ENCODE measurements at places on chromosomes 1 and 21.

GRCh38 chr1:110003747-110004428 is 19.3 kb downstream of the AHCYL1 start:
- DNase-seq = peak; percentile 42

DNA sequence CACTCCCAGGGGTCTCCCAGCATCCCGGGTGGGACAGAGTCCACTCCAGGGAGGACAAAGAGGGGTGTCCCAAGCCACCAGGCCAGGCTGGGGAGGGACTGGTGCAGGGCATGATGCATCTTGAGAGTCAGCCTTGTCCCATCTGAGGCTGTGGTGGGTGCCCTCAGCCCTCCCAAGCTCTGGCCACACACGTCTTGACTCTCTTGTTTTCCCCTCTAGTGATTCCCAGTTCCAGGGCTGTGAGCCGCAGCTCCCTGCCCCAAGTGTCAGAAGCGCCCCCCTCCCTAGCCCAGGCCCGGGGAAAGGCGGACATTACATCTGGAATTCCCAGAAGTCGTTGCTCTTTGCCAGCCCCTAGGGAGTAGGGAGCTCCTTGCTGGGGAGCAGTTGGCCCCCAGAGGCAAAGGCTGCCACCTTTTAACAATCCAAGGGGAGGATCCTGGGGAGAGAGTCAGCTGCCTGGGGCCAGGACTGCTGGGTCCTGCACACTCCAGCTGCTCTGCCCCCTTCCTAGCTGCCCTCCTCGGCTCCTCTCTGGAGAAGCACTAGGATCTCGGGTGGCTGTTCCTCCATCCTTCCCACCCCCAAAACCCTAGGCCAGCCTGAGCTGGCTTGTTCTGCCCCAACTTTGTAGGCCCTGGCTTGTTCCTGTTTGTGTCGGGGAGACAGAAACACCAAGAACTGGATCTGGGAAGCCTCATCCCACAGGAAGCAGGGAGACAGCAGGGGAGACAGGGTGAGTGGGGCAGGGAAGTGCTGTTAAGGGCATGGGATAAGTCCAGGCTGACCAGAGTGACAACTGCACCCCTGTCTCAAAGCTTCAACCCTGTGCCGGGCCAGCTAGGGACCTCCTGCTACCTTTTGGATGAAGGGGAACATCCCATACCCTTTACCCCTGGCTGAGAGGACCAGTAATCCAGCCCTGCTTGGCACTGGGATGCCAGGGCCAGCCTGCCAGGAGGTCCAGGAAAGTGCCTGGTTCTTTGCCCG is 3.2 kb upstream of the PTPN7 start:
- DNase-seq = no peak

DNA sequence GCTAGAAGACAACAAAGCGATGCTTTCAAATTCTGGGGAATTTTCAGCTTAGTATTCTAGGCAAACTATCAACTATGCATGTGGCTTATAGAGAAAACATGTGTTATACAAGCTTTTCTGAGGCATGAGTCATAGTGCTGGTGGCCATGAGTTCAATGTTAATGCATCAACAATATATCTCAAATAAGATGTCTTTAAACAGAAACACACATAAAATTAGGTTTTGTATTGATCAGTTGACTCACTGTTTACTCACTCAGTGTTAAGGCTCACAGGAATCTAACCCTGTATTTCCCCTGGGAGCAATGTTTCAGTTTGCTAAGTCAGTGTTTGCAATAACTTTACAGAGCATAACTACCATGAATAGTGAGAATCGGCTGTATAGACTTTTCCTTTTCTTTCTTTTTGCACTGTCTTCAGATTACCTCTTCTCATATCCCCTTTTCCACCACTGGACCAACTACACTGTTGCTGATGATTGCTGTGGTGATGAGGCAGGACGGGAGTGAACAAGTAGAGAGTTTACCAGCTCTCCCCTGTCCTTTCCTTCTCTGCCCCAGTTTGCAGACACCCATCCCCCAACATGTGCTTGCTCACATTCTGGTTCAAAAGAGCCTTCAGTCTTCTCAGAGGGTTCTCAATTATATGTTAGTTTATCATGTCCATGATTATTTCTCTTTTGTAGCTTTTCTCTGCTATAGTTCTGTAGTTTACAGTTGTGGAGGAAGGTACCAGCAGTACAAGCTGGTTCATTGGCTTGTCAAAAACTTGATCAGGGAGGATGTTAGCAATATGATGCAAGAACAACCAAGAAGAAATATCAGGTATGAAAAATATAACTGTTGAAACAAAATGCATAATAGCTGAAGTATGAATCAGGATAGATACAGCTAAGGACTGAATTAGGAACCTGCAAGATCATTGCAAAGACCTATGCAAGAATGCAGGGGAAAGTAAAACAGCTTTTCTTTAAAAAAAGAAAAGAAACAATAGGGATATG is 23.9 kb downstream of the CD2 start:
- DNase-seq = no peak

DNA sequence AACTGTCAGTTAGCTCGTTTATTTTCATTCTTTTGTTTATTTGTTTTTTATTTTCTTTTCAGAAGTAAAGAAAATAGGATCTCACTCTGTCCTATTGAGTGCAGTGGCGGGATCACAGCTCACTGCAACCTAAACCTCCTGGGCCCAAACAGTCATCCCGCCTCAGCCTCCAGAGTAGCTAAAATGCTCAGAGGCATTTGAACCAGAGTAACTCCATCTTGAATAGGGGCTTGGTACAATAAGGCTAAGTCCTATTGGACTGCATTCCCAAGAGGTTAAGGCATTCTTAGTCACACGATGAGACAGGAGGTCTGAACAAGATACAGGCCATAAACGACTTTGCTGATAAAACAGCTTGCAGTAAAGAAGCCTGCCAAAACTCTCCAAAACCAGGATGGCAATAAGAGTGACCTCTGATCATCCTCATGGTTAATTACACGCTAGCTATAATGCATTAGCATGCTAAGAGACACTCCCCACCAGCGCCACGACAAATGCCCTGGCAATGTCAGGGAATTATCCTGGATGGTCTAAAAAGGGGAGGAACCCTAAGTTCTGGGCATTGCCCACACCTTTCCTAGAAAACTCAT is 13.1 kb upstream of the COP1 start:
- DNase-seq = no peak

DNA sequence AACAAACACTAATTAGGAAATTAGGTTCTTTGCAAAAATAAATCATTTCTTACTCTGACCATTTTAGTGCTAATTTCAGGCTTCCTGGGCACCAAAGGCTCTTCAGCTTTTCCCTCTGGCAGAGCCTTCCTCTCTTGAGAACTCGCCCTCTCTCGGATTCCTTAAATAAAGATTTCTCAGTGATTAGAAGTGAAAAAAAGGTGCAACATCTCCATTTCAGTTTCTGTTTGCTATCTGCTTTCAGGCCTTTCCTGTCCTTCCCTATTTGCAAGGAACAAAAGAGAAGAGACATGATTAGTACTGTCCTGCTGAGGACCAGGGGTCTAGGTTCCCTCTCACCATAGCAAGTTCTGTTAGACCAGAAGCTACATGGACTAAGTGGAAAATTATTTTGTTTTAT is 27.8 kb upstream of the CACYBP start:
- DNase-seq = no peak

- DNase-seq = no peak
Observed at GRCh38 chr1:158979229-158979628, 30.5 kb upstream of the IFI16 start.

- DNase-seq = no peak
Observed at GRCh38 chr21:41794600-41794999, 27.7 kb upstream of the RIPK4 start.

- DNase-seq = no peak
Observed at GRCh38 chr1:52658795-52659194, 25.8 kb downstream of the SHISAL2A start.

DNA sequence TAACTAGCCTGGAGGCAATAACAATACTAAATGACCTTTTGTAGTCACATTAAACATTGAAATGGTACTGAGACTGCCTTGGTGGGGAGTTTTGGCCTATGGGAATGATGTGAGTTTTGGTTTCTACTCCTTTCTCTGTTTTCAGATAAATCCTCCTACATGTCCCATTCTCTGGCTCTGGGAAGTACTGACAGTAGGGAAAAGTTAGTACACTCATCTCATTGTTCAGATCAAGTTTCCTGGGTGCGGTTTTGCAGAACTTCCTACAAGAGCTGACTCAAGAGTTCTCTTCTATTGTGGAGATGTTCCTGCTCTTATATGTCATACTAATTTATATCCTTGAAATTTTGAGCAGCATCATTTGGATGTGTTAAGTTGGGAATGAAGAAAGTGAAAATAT is 74.2 kb upstream of the MACF1 start:
- DNase-seq = no peak

DNA sequence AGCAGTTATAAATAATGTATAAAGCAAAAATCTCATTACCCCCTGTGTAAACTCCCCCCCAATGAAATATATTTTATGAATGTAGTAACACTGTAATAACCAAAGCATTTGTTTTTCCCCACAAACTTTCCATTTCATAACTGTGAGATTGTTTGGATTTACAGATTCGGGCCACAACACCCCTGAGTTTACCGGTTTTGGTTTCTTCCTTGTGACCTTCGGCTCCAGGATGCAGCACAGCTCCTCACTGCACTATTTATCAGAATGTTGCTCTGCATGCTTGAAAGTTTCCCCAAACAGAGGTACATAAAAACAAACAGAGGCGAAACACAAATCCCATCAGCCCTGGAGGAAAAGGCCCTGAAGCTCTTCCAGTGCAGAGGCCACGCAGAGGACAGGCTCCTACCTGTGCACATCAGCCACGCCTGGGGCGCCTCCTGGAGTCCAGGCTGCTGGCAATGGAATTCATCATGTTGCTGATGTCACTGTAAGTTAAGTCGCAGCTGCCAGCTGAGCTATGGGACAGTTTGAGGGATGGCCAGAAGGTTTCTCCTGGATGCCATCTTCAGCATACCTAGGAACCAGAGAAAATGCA is 122.0 kb downstream of the LMO4 start:
- DNase-seq = no peak

DNA sequence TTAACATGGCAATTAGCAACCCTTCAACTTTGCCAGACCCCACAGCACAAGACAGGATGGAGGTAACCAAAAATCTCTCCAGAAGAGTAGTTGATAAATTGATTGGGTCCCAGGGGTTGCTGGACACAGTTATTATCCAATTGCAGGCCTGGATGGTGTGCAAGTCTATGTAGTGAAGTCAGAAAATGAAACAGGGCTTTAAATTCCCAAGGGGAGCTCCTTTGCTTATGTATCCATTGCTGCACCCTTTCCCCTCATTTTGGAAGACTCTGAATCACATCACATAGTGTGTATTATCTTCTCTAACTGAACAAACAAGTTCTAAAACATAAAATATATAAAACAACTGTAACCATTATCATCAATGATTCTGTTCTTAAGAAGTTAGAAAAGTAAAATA is 550.2 kb downstream of the LMO4 start:
- DNase-seq = no peak

- no peak for DNase-seq
Observed at GRCh38 chr1:247115545-247115944, 11.4 kb upstream of the ZNF669 start.

GRCh38 chr1:159008744-159009188 is 941 bp upstream of the IFI16 start:
- DNase-seq = peak; percentile 12

- DNase-seq = no peak
Observed at GRCh38 chr21:26522704-26523103, 50.4 kb downstream of the CYYR1 start.

DNA sequence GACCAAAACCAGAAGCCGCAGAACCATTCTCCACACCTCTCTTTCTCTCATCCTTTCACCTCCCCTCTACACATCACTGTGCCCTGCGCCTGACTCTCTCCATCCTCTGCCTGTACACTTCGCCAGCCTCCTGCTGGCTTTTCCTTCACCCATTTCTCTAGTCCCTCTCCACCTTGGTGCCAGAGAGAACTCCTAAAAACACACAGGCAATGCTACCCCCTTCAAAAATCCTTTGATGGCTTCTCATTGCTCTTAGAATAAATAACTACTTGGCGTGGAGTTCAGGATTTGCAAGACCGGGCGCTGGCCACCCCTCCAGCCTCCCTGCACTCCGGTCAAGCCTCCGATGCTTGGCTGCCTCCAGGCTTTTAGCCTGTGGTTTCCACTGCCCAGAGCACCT is 8.6 kb downstream of the CRABP2 start:
- no peak for DNase-seq

DNA sequence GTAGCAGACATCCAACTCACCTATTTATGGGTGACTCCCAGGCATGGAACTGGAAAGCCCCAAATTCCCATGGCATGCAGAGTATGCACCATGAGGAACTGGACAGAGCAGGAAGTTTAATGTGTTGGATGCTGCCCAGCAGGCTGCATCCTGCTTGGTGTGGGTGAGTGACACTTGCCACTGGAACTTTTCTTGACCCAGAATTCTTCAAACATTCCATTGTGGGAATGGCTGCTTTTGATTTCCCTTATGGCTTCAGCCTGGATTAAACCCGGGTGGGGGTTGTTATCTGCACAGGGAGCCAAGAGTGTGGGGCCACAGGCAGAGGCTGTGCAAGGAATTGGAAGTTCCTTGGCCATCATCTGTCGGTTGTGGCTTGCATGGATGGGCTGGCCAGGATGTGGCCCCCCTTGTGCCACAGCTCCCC is 26.9 kb upstream of the BACE2 start:
- no peak for DNase-seq

GRCh38 chr1:233440951-233441401 is 113.5 kb downstream of the MAP3K21 start:
- peak; percentile 61 for DNase-seq

GRCh38 chr21:43971201-43971991 is 40.7 kb upstream of the TRAPPC10 start:
- no peak for DNase-seq

- DNase-seq = no peak
Observed at GRCh38 chr1:171142416-171143385, 42.4 kb upstream of the FMO2 start.

DNA sequence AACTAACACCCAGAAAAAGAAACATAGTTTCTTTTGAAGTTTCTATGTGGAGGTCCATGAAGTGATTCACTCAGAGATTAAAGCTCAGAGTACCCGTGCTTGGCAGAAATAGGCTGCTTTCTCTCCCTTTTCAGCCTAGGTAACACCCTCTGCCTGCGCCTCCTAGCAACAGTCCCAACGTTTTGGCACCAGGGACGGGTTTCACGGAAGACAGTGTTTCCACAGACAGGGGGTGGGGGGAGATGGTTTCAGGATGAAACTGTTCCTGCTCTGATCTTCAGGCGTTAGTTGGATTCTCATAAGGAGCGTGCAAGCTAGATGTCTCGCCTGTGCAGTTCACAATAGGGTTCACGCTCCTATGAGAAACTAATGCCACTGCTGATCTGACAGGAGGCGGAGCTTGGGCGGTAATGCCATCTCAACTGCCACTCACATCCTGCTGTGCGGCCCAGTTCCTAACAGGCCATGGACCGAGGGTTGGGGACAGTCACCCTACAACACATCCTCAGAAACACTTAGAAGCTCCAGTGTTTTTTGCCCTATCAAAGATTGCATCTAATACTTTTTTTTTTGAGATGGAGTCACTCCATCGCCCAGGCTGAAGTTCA is 53.2 kb downstream of the CHML start:
- no peak for DNase-seq
